DMS153 (cell line): ENCODE measurements at places on chromosomes 7 and 10.

DNA sequence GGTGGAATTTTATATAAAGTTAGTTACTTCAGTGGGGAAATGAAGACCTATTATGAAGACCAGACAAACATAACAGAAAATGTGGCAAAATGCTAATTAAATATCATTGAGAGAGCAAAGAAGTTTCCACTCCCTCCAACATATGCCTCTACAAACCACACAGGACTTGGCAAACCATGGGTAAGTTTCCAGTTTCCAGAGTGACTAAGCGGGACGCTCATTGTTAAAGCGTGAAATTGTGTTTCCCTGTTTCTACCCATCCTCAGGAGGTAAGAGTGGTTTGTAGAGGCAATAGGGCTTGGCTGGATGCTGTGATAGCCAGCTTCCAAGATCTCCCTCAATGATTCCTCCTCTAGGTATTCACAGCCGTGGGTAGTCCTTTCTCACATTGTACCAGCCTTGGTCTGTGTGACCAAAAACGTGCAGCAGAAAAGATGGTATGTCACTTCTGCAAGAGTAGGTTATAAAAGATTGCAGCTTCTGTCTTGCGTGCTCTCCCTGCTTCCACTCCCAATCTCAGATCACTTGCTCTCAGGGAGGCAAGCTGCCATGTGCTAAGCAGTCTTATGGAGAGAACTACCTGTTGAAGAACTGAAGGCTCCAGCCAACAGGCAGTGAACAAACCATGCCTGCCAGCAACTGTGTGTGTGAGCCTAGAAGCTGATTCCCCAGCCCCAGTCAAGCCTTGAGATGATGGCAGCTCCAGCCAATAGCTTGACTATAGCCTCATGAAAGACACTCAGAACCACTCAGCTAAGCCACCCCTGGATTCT is 35.7 kb downstream of the CBX3 start:
- no peak for DNase-seq

DNA sequence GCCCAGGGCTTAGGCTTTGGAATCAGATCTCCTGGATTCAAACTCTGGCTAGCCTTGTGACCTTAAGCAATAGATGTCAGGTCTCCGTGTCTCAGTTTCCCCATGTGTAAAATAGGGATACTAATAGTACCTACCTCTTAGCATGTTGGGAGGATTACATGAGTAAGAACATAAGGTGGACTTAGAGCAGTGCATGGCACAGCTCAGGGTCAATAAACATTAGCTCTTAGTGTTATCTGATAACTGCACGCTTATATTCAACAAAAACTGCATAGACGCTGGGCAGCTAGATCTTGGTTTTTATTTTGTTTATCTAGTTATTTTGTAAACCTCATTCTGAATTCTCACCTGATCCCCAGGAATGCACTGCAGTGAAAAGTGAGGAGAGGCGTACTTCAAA is 17.2 kb downstream of the TBXAS1 start:
- DNase-seq: no peak

DNA sequence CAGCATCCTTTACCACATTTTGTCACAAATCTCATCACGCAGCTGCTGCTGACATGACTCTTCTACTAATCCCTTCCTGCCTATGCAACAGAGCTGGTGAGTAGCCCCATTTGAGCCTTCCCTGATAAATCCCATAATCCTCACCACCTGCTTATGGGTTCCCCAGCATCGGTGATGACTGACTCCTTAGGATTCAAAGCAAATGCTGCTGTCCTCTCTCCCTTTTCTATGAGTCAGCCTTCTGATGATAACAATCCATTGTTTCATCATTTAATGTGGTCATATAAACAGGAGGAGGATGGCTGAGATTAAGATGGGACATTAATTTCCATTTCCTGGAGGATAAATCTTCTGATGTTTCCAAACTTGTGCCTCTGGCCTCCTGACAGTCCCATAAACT is 73.4 kb downstream of the SORCS1 start:
- DNase-seq: no peak

DNA sequence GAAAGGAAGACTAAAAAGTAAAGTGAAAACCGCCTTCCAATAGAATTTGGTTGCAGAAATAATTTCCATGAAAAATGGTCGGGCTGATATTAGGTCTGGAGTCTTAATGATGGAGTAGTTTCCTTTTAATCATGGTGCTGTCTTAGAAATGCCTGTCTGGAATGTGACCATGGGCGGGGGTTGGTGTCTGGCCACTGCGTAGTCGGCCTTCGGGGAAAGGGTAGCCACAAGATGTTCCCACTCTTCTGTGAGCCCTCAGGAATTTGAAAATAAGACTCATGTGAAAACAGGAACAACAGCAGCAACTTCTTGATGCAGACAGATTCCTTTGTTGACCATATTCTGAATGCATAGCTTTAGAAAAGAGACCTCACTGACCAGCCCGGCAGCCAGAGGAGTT is 176.8 kb downstream of the KIAA1217 start:
- DNase-seq: no peak

DNA sequence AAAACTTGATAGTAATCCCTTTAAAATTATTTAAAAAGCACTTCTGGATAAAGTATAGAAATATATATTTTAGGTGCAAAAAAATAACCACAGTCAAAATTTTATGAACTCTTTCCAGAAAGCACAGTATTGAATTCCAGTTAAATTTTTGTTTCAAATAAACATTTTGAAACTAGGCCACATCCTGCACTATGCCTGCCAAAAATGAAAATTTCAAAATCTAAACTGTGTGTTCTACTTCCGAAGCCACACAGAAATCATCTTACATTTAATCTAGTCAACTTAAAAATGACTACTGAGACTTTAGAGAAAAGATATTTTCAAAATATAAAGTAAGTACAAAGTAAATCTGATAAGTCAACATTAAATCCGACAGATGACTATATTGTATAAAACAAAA is 50.0 kb downstream of the MAGI2 start:
- no peak for DNase-seq

DNA sequence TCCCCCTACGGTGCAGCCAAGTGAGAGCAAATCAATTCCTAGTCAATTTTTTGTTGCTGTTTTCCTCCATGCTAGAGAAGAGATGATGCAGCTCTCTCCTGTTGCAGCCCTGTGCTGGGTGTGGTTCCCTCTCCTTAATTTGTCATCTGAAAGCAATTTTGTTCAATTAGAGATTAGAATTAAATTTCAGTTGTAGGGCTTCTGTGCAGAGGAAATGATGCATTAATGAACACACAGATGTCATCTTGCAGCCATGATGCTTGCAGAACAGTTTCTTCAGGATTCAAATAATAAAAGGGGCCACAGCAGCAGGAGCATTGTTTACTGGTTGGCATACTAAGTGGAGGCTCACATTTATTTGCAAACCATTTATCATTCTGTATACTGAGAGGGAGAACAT is 266.0 kb downstream of the AUTS2 start:
- DNase-seq: peak; percentile 54

- DNase-seq: no peak
Observed at GRCh38 chr7:42096681-42097561, 140.1 kb downstream of the GLI3 start.

DNA sequence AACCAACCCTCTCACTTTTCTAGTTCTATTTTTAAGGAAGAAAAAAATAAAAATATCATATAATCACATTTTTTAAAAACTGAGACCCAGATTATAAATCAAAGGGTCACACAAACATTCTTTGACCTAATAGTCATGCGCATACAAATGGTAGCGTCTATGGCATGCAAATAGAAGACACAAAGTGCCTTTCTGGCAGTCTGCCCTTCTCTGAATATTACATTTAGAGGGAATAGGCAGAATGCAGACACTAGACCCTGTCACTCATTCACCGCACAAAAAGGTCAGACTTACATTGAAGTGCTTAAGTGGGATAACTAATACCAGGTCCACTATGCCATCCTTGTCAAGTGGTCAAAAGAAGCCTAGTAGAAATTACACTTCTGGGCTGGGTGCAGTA is 26.5 kb upstream of the FHIP2A start:
- DNase-seq: no peak

- peak; percentile 48 for DNase-seq
Observed at GRCh38 chr7:128351296-128352152, 7.8 kb upstream of the RBM28 start.

DNA sequence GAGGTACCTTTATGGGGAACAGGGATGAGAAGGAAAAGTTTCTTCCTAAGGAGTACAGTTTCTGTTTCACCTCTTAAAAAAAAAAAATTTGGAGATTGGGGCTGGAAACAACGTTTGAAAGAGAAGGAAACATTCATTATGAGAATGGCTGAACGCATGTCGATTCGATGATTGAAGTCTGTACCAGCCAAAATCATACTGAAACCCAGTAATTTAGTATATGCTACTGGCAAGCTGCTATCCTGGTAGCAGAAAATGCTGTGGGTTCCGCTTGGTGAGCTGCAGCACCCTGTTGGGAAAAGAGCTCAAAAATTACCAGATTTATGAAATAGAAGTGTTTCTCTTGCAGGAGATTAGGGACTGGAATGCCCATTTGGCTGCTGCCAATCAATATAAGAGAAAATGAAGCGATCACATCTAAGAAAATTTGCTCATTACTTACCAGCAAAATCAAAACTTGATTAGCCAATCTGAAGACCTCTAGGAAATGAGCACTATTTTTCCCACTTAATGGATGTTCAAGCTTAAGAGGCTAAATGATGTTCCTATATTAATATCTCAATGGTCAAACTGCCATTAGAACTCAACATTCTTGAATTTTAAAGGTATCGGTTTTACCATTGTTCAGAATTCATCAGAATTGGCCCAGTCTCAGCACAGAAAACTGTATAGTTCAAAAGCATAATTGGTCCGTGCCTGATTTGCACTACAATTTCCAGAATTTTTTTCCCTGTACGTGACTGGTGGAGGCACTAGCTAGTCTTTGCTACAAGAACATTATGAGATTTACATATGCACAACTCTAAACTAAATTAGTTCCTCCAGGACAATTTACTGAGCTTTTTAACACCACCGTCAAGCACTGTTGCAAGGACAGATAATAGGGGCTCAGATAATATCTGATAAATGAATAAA is 1.2 kb upstream of the ITGB1 start:
- no peak for DNase-seq

- no peak for DNase-seq
Observed at GRCh38 chr7:155843426-155844018, 31.3 kb upstream of the SHH start.

GRCh38 chr7:43077732-43078391 is 34.6 kb upstream of the HECW1 start:
- DNase-seq: no peak

DNA sequence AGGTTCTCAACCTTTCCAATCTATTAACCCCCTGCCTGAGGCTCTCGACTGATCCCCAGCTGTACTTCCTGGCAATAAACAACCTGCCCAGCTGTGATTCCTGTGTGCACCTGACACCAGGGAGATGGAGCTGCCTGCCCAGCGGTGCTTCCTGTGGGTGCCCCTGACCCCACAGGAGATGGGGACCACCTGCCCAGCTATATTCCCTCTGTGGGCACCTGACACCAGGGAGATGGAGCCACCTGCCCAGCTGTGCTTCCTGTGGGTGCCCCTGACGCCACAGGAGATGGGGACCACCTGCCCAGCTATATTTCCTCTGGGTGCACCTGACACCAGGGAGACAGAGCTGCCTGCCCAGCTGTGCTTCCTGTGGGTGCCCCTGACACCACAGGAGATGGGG is 184.0 kb downstream of the DIP2C start:
- DNase-seq: no peak

DNA sequence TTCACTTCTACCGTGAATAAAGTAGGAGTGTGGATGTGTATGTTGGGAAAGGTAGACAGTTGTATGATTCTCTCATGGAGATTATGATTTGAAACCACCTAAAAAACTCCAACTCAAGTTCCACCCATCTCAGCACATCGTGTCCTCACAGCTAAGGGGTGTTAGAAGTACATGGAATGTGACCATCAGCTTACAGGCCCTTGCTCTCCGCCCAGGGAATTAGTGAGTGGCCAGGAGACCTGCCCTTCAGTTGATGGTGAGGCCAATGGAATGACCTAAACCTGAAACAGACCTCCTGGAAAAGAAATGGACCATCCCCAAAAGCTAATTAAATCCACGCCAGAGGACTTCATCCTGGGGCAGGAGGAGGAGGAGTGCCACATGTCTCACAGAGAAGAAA is 2.1 kb upstream of the WNT2 start:
- no peak for DNase-seq

GRCh38 chr7:100190048-100190711 is 12.5 kb downstream of the STAG3 start:
- no peak for DNase-seq

GRCh38 chr10:86334488-86335085 is 32.0 kb downstream of the GRID1 start:
- DNase-seq: peak; percentile 76

DNA sequence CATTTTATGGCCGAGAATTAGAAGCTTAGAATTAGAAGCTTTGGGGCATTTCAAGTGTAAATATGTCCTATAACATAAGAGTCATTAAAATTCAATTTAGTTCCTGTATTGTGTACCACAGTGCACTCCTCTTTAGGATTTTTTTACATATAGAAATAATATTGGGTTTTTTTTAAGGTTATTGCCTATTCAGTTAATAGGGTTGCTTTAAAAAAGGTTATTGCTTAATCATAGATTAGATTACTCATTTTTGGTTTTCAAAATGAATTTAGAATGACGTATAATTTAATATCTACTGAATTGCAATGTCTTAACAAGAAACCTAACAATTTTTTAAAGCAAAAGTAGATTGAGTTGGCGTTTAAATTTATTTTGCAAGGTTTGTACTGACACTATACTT is 34.1 kb downstream of the NOC3L start:
- no peak for DNase-seq

GRCh38 chr7:65980478-65981250 is 1.3 kb downstream of the GUSB start:
- no peak for DNase-seq

DNA sequence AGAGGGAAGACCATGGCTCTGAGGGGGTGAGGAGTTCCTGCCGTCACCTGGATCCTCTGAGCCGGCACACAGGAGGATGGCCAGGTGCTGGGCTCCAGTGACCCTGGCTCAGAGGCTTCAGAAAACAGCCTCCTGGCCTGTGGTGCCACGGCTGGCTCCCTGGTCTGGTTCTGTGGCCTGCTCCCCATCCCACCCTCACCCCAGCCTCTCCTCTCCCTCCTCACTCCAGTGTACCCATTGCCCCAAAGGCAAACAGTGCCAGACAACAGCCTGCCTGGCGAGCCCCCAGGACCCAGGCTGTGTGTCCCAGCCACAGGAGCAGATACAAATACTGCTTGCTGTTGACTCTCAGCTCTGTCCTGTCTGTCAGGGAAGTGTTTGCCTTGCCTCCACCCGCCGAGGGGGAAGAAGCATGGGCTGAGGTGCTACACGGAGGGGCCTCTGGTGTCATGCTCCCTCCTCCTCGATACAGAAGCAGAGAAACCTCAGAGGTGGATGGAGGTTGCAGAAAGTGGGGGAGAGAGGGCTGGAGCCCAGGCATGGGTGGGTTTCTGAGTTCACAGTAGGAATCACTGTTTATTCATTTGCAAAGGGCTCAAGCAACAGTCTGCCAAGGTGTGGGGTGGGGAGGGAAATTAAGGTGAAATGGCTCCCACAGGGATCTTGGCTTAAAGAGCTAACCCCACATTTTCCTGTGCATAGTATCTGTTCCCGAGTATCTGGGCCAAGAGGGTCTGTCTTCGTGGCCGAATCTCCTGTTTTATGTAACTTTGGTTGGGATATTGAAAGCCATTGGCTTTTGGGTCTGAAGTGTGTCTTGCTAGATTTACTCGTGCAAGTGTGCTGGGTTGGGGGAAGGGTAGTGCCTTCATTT is 5.5 kb downstream of the ADRA2A start:
- DNase-seq: no peak
